ENCODE measurements at places on chromosomes 6 and 20.
A peak's percentile ranks its signal among the peaks of the same experiment; 100 is the strongest.

DNA sequence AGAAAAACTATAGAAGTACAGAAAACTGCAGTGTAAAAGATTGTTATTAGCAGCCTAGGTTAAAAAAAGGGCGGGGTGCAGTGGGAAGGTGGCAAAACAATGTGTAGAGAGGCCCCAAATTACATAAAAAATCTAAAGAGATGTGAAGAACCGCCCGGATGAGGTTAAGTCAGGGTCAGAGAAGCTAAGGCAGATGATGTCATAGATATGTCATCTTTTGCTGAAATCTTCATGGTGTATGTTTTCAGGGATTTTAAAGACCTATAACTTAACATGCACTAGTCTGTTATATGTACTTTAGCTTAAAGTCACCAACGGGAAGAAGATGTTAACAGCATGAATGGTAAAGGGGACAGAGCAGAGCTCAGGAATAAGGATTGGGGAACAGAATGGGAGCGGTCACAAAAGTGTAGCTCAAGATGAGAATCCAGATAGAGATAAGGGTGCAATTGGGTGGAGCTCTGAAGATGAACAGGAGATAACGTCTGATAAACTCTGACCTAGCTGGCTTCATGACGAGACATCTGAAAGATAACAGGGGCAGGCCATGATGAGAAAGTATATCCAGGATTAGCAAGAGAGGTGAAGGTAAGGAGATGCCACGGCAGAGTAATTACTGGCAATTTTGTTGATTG, 83.4 kb downstream of the TFAP2A start:
- DNase-seq: no peak

DNA sequence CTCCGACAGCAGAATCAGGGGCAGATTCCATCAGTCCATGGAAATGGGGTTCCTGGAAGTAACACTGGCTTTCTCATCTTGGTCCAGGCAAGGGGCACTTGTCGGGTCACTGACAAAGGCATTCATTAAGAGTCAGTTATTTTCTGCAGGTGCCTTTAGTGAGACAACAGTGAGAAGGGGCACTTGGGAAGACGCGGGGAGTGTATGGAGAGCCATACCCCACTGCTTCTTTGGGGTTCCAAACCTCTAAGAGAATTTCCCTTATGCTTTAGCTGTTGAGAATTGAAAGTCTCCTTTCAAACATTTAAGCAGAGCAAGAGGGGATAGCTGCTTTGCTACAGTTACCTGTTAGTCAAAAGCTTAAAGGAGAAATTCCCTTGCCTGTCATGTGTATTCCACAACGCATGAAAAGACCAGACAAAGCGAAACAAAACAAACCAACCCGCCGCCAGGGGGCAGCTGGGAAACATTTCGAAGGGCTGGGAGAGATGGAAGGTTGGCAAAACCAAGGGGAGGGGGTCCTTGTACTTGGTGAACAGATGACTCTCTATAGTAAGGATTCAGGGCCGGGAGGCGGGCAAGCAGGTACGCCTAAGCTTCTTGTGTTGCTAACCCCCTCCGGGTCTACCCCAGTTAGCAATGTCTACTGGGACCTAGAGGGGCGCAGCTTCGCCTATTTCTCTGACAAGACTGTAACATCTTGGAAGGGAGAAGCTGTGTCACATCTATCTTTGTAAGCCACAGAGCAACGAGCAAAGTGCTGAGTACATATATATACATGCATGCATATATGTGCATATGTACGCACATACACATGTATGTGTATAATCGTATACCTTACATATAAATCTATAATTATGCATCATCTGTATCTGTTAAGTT, 474.9 kb upstream of the AGPAT4 start:
- peak; percentile 22 for DNase-seq

- DNase-seq: no peak
Observed at GRCh38 chr6:91713911-91714310, 1127.0 kb upstream of the MAP3K7 start.

DNA sequence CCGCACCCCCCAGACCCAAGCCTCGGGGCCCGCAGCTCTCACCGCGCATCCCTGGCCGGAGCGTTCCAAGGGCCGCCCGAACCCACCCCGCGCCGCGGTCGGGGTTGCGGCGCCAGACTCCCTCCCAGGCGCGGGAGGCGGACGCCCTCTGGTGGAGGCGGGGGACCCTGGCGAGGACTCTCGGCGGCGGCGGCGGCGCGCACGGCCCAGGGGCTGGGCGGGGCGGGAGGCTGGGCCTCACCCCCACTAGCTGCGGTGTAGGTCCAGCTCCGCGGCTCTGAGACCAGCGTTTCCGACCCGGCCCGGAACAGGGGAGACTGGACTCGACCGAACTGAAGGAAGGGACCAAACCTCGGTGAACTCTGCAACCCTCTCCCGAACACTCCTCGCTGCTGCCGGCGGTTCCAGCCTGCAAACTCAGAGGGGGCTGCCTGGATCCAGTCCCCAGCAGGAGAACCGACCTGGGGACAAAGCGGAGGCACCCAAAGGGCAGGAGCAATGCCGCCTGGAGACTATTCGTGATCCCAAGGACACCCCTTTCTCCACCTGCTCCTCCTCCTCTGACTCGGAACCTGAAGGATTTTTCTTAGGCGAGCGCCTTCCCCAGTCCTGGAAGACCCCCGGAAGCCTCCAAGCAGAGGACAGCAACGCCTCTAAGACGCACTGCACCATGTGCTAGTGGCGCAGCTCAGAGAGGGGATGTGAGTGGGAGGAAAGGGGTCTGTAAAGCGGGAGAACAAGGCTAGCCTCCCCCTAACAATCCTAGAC, 859 bp upstream of the TOMM6 start:
- DNase-seq: no peak

- DNase-seq: no peak
Observed at GRCh38 chr6:162798546-162799266, 70.9 kb downstream of the PACRG start.

Measured in NCI-H524 treated with DMSO at 0.1 percent for 48 hours (cell line).